Suppressor macrophage treated with lipopolysaccharide for 1 hour (primary cell): ENCODE measurements at places on chromosomes 2 and 18.

DNA sequence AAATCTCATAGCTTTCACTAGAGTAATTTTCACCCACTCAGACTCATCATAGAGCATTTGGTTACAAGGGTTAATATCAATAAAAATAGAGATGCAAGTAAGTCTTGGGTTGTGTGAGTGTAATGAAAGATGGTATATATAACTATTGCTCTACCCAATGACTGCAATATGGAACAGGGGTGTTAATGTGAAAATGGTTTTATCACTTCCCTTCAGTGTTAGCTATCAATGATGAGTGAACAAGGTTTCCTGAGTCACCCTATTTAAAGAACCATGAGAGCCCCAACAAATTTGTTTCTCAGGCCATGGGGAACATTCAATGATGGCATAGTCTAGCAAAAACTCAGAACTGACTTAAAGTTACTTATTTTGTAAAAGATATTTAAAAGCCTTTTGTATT lies 1133.6 kb upstream of the ZEB2 start:
- no peak for DNase-seq

GRCh38 chr2:62195421-62196277 lies at the start of gene B3GNT2:
Gene B3GNT2, plus strand, starts transcription at chr2:62196115. Its CDS starts 26,106 bp downstream, at chr2:62222221.
- peak; percentile 96 for DNase-seq

DNA sequence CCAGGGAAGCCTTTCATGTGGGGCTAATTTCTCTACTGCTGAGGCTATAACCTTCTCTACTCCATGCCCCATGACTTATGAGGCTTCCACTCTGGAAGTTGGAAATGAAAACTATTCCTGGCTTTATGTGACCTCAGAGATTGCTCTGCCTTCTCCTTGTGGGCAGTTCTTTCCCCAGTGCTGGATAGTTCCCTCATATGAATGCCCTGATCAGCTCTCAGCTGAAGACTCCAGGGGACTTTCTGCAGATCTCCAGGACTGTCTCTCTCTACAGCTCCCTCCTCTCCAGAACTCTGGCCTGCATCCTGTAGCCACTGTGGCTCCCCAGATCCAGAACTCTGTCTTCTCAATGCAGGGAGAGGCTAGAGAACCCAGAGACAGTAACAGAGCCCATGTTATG lies 235.1 kb downstream of the SEPTIN10 start:
- no peak for DNase-seq

DNA sequence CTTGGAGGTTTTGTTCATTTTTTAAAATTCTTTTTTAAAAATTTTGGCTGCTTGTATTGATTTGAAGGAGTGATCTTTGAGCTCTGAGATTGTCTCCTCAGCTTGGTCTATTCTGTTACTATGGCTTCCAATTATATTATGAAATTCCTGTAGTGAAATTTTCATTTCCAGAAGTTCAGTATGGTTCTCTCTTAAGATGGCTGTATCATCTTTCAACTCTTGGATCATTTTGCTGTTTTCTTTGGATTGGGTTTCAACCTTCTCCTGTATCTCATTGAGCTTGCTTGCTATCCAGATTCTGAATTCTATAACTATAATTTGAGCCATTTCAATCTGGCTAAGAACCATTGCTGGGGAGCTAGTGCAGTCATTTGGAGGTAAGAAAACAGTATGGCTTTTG lies 270.8 kb upstream of the NT5C1B start:
- DNase-seq, result no peak

DNA sequence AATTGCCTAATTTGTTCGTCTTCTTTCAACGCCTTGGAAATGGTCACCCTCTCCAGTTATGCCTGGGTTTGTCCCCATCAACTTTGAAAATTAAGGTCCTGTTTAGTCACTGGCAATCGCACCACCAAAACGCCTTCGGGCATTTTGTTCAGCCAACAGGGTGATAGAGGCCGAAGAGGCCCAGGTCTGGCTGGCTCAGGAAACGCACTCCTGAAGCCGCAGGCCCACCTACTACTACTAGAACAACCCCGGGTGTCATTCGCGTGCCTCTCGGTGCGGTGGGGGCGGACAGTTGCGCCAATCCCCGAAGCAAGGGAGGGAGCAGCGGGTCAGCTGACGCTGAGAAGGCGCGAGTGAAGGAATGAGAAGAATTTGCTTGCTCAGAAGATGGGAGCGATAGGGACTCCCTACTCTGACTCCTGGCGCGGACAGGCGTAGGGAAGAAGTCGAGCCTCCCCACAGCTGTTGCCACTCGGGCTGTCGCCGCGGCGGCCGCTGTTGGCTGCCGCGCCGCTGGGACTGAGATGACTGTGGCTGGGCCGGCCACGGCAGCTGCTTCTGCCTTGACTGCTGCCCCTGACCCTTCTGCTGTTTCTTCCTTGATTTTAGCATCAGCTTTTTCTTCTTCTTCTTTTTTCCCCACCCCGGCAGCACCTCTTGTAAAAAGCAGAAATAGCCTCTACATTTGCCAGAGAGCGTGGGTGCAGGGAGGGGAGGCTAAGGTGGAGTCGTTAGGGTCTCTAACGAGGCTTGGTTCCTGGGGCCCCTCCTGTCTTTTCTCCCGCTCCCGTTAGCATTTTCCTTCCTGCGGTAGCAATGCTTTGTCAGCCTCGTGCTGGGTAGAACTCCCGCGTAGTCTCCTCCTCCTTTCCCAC lies 387.6 kb downstream of the FIGN start:
- DNase-seq, result peak; percentile 30

DNA sequence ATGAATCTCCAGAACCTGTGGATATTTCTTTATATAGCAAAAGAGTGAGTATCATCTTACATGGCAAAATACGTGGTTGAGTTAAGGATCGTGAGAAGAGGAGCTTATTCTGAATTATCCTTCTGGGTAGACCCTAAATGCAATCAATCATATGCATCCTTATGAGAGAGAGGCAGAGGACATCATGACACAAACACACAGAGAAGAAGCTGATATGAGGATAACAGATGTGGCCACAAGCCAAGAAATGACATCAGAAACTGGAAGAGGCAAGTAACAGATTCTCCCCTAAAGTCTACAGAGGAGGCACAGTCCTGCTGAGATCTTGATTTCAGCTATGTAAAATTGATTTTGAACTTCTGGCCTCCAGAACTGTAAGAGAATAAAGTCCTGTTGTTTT lies 730.2 kb upstream of the ZNF804A start:
- no peak for DNase-seq

GRCh38 chr18:34918856-34919255 lies 122.4 kb upstream of the MAPRE2 start:
- no peak for DNase-seq

DNA sequence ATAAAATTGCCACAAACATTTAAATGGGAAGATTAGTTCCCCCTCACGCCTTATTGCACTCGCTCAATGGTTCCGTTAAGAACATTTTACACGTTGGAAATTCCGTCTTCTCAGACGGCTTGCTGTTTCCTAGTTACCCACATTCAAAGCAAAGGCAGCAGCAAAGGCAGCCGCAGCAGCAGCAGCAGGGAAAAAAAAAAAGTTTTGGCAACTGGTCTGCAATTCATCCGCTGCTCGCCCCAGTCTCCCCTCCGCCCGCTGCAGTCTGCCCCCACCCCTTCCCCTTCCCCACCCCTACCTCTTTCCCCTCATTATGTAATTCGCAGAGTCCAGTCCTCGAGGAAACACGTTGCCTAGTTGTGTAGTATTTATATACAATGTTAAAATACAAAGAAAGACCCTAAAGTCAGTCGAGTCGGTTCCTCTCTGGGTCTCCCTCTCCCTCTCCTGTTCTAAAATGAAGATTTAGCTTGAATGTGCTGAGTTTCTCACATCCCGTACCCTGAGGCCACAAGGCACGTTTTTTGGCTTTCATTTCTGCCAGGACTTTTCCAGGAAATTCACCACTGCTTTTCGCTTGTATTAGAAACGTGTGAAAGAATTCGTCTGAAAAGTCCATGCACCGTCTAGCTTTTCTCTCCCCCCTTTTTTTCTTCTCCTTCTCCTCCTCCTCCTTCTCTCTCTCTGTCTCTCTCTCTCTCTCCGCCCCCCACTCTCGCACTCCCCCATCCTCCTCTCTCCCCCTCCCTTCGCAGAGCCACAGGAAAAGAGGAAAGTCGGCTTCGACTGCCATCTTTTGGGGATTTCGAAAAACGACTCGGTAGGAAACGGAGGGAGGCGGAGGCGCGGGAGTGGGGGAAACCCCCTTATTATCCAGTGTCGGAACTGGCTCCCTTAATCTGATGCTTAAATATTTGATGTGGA lies 140.0 kb downstream of the MEIS1 start:
- peak; percentile 82 for DNase-seq

DNA sequence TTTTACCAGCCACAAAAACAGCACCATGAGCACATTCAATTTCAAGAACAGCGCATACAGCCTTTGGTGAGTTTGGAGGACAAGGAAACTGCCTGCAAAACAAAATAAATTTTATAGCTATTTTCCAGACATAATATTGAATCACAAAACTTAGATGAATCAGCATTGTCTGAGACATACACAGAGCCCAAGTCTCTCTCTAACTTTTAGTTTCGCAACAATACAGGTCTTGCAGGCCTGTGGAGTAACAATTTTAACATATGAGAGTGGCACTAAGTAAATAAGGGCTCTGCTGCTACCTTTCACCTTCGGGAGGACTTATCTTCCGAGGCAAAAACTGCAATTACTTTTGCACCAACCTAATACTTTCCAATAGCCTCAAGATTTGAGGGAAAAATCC lies 56.1 kb upstream of the PEX13 start:
- DNase-seq, result peak; percentile 34

- DNase-seq, result no peak
Observed at GRCh38 chr18:2990956-2991640, 21.8 kb downstream of the LPIN2 start.

DNA sequence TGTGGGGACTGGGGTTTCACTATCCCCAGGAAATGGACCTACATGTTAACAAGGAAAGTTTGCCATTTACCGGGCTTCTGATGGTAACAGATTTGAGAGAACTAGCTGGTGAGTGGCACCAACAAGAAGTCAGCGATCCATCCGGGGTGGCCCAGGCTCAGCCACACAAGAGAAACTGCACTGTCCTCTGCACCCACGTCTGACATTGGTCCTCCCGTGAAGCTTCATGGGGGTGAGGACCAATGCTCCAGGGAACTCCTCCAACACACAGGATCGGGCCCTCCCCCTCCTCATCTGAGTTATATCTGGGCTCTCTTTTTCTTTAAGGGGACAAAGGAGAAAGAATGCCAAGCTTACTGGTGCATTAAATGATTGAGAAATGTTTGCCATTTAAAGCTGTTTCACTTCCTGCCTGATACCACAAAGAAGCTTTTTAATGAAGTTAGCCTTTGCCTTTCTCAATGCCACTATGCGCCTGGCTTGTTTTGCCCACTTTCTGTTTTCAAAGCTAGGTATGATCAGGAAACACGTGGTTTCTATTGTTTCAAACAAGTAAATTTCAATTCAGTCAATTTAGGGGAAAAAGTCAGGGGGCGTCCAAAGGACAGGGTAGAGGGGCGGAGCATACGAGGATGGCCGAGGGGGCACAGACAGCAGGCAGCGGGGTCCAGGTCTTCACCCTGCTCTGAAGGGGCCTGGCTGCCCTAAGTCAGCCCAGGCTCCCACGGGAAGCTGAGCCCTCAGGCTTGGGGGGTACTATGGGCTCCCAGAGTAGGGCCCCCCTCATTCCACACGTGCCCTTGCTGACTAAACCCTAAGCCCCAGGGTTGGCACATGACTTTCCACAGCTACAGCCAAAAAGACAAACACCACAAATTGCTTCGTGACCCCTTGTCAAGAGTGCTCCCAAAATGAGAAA lies 204.0 kb upstream of the ID2 start:
- DNase-seq, result peak; percentile 74

GRCh38 chr2:168652997-168653921 lies 149.2 kb upstream of the NOSTRIN start:
- no peak for DNase-seq

DNA sequence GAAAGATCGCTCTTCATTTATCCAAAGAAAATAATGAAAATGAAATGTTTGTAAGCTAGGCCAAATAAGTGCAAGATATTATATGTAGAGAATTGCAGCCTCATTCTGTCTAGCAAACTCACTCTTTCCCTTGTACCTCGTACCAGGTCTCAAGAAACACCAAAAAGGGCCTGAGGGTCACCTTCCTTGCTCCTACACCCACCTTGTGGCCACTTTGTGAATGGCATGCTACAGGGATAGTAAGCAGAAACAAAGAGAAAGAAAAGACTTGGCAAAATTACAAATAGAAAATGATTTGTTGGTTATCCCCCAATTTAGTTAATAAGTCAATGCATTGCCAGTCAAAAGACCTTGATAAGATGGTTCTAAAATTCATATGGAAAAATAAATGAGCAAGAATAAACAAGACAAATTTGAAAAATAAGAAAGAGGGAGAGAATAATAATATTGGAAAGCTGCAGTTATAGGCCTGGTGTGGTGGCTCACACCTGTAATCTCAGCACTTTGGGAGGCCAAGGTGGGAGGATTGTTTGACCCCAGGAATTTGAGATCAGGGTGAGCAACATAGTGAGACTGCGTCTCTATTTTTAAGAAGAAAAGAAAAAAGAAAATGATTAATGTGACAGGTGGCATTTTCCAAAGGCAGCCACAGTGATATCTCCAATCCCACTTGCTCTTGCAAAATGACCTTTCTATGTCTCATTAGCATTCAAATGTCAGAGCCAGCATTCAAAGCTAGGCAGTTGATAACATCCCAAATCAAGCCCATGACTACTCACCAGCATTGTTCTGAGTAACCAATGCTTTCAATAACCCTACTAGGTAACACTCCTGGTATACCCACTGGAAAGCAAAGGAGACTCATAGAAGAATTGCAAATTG lies 38.8 kb upstream of the BMP10 start:
- DNase-seq, result peak; percentile 82

DNA sequence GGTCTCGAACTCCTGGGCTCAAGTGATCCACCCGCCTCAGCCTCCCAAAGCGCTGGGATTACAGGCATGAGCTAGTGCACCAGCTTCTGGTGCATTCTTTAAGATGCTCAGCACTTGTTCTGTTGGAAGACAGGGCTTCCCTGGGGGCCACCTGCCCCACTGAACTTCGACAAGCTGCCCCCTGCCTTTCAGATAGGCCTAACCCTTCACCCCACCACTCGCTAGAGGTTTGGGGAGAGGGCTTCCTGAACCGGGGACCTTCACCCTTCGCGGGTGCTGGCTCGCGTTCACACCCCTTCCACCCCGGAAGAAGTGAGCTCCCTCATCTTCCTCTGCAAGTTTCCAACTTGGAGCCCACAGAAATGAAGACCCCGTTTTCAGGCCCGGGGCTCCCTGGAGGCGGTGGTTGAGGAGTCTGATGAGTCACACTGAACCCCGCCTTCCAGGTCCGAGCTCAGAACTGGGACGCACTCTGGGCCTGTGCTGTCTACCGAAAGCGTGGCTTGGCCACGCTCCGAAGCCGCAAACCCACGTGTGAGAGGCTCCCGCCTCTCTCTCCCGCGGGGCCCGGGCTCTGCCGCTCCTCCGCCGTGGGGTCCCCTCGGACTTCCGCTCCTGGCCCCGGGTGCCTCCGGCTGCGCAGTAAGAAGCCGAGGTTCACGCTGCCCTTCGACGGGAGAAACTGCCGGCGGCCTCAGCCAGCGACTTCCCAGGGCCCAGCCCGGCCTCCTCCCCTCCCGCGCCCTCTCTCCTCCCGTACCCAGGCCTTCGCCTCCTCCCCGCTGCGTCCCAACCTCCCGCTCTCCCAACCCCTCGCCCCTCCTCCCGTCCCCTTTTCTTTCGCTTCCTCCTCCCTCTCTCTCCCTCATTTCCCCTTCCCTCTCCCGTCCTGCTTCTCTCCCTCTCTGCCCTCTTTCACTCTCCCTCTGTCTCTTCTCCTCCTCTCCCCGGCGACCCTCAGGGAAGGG lies 47.5 kb upstream of the SP3 start:
- peak; percentile 39 for DNase-seq
